ENCODE measurements at places on chromosomes 1 and 21.

- no peak overlapping the region for H3K27ac ChIP-seq
- no peak for DNase-seq
- peaks cover 3% of the 10 kb centered on the region for H3K36me3 ChIP-seq
- H3K4me3 ChIP-seq: no peak overlapping the region
These were observed 8.9 kb downstream of the YBX1 start for GRCh38 chr1:42691157-42691498.

DNA sequence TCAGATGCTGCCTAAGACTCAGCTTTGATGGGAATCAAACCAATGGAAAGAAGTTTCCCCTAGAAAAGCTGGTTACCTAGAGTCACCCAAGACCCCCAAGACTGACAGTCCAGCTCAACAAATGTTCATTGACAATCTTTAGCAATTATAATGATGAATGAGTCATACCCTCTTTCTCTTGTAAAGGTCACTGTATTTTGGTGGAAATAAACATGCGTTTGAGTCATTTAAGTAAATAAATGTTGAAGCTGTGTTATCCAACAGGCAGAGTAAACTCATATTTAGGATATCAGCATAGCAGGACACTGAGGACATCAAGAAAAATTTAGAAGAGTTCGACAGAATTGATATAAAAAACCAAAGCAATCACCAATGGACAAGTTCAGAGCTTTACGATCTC, 295.9 kb downstream of the RGS7 start:
- H3K4me1 ChIP-seq: no peaks in the 10 kb centered on the region
- H3K4me3 ChIP-seq: no peak overlapping the region
- H3K36me3 ChIP-seq: no peaks in the 10 kb centered on the region
- no peak overlapping the region for H3K27ac ChIP-seq

DNA sequence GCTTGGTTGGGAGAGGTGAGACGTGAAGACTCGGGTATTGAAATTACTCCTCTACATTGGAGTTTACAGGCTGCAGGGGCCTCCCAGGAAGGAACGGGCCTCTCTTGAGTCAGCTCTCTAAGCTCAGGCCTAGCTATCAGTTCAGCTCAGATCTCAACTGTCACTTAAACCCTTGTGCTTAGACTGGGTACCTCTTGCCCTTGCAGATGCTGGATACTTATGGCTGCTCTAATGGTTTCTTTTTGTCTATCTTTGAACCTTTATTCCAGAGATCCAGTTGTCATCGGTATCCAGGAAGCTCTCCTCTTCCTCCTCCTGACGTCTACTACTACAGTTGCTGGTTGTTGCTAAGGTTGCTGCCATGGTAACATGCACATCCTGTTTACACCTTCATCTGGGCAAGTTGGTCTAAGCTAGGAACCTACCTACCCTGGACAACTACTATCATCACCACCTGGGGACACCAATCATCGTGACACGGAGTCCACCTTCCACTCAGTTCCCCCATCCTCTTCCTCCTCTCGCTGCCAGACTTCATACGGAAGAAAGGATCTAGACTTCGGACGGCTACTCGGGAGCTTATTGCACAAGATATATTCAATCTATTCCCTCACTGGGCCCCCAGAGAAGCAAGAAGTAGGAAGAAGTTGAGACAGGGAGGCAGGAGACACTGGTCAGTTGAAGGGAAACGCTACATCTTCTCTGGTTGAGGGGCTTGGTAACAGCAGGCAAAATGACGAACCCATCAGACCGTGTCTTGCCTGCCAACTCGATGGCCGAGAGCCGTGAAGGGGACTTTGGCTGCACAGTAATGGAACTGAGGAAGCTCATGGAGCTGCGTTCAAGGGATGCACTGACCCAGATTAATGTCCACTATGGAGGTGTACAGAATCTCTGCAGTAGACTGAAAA, 56.1 kb downstream of the ATP2B4 start:
- H3K4me1 ChIP-seq: peaks cover 1% of the 10 kb centered on the region
- peak overlapping the region; percentile 37 for H3K4me3 ChIP-seq
- no peaks in the 10 kb centered on the region for H3K27me3 ChIP-seq
- no peak overlapping the region for H3K27ac ChIP-seq
- peaks cover 11% of the 10 kb centered on the region for H3K36me3 ChIP-seq

GRCh38 chr1:225809842-225810578, at the start of gene EPHX1:
Gene EPHX1 (plus strand): TSS chr1:225810124. CDS start chr1:225828730, 18,606 bp downstream.
- H3K4me1 ChIP-seq: peaks cover 7% of the 10 kb centered on the region
- no peaks in the 10 kb centered on the region for H3K27me3 ChIP-seq
- H3K36me3 ChIP-seq: no peaks in the 10 kb centered on the region
- H3K4me3 ChIP-seq: peak within 1 kb of the TSS; percentile 62

- no peaks in the 10 kb centered on the region for H3K4me1 ChIP-seq
- no peak overlapping the region for H3K27ac ChIP-seq
- H3K27me3 ChIP-seq: peaks cover 11% of the 10 kb centered on the region
- H3K36me3 ChIP-seq: no peaks in the 10 kb centered on the region
- no peak for DNase-seq
These were observed 102.7 kb downstream of the ZNF281 start for GRCh38 chr1:200306944-200307754.

- DNase-seq: no peak
- H3K27me3 ChIP-seq: peaks cover 87% of the 10 kb centered on the region
- H3K4me1 ChIP-seq: peaks cover 11% of the 10 kb centered on the region
- no peak overlapping the region for H3K27ac ChIP-seq
- no peak overlapping the region for H3K4me3 ChIP-seq
- H3K36me3 ChIP-seq: no peaks in the 10 kb centered on the region
These were observed 20.5 kb downstream of the KNCN start for GRCh38 chr1:46530791-46531409.

DNA sequence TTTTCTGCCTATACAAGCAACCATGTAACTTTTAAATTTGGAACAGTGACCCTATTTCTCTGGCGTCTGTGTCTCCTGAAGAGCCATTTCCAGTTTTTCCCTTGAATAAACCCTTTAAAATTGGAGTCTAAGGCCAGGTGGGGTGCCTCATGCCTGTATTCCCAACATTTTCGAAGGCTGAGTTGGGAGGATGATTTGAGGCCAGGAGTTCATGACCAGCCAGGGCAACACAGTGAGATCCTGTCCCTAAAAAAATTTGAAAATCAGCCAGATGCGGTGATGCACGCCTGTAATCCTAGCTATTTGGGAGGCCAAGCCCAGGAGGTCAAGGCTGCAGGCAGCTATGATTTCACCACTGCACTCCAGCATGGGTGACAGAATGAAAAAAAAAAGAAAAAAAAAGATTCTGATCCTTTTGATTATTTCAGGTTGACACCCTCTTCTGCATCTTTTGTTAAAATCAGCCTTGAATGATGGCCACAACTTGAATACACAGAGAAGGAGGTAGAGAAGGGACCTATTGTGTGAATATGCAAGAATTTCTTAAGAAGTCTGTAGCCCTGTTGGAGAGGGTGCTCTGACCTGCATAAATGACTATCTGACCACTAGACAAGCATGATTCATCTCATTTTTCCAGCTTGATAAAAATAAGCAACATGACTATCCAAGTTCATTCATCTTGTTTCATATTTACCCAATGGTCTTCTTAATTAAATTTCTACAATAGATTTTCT, 40.2 kb upstream of the PARP1 start:
- peaks cover 4% of the 10 kb centered on the region for H3K4me1 ChIP-seq
- H3K4me3 ChIP-seq: no peak overlapping the region
- H3K36me3 ChIP-seq: no peaks in the 10 kb centered on the region
- H3K27me3 ChIP-seq: no peaks in the 10 kb centered on the region

All from H1 (cell line).